Activated naive CD4-positive, alpha-beta T cell treated with anti-CD3 and anti-CD28 coated beads for 36 hours (primary cell): ENCODE measurements at places on chromosomes 4 and X.

GRCh38 chr4:65845199-65845773 lies 175.0 kb upstream of the EPHA5 start:
- DNase-seq: no peak

GRCh38 chr4:88420844-88421243 lies 36.1 kb upstream of the HERC5 start:
- no peak for DNase-seq

GRCh38 chr4:181798536-181798935 lies 444.7 kb upstream of the TENM3 start:
- DNase-seq: no peak

- no peak for DNase-seq
Observed at GRCh38 chr4:56531823-56532222, 26.2 kb downstream of the ARL9 start.

DNA sequence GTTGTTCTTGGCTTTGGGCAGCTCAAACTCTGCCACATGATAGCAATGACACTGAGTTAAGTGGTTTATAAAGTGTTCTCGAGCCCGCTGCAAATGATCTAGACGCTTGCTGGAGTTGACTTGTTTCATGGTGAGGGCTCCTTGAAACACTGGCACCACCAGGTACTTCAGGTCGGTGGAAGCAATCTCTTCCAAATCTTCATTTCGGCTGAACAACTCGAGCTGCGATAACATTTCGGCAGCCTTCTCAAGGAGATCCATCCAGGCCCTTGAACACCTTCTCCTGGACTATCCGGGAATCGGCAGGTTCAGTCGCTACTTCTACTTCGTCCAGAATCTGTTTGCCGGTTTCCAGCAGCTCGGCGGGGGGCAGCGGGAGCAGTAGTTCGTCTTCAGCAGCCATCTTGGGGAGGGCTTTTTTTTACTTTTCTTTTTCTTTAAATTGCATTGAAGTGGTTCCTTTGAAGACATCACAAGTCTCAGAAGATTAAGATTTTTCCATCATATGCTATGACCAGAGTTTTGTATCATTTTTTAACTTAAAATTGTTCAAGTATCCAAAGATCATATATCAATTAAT lies 28.0 kb downstream of the HNRNPDL start:
- DNase-seq: no peak

- DNase-seq: no peak
Observed at GRCh38 chr4:83873996-83874395, 338.1 kb downstream of the GPAT3 start.

GRCh38 chr4:97197106-97197505 lies 946.2 kb downstream of the STPG2 start:
- no peak for DNase-seq

DNA sequence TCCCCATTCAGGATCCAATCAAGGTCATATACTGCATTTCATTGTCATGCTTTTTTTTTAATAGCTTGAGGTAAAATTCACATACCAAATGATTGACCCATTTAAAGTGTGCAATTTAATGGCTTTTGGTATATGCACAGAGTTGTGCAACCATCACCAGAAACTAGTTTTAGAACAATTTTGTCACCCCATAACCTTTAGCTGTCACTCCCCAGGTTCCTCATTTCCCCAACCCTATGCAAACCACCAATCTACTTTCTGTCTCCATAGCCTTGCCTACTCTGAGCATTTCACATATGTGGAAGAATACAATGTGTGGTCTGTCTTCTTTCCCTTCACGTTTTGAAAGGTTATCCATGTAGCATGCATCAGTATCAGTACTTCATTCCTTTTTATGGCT lies 1.4 kb upstream of the SMAD1 start:
- DNase-seq: no peak

DNA sequence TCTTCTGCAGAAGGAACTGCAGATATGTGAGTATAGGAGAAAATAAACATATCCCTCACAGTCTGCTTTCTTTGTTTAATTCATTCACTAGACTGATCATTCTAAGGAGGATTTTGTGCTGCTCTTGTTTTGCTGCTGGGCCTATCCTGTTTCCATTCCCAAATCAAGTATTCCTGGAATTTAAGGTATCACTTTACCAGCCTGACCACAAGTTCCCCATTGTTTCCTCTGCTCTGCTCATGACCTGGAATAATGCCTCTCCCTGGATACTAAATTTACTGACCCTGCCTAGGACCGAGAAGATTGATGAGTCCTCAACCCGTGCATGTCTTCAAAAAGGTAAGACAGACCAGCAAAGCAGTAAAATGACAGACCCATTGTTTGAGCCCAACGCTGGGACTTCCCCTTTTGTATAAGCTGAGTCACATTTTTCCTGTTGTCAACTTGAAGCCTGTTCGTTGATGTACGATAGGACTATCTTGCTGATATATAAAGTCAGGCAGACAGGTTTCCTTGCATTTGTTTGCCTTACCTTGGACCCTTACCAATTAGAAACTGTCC lies 85.5 kb upstream of the TET2 start:
- peak; percentile 69 for DNase-seq

DNA sequence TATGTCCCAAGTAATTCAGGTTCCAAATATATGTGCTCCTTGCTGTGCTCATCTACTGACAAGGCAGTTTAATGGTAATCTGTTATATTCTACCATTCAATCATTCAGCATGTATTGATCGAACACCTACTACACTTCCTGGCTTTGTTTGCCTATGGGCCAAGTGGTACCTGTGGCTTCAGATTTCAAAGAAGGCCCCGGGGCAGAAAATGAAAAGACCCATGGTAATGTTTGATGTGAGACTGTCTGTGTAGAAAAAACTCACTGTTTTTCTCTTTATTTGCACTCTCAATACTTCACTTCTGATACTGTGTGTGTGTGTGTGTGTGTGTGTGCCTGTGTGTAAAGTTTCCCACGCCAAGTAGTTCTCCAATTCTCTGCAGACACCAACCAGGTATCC lies 61.0 kb upstream of the FRAS1 start:
- DNase-seq: no peak

- no peak for DNase-seq
Observed at GRCh38 chrX:67779099-67779498, 235.3 kb downstream of the AR start.

GRCh38 chr4:141797966-141798365 lies 161.6 kb downstream of the IL15 start:
- no peak for DNase-seq

- DNase-seq: no peak
Observed at GRCh38 chrX:153722704-153723350, 1.4 kb downstream of the BCAP31 start.

DNA sequence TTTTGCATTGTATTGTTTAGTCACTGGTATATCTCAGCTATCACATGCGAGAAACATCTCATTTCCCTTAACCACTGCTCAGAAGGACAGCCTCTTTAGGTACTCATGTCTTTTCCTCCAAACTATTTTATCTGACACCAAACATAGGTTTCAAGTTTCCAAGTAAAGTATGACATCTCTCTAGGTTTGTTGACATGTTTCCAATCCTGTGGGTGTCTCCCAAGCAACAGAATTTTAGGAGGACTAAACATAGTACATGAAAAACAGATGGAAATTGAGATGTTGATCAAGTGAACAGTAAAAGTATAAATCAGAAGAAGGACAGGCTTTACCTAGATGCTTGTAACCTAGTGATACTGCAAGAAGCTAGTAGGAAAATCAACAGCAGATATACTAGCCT lies 371.4 kb downstream of the DTHD1 start:
- no peak for DNase-seq

DNA sequence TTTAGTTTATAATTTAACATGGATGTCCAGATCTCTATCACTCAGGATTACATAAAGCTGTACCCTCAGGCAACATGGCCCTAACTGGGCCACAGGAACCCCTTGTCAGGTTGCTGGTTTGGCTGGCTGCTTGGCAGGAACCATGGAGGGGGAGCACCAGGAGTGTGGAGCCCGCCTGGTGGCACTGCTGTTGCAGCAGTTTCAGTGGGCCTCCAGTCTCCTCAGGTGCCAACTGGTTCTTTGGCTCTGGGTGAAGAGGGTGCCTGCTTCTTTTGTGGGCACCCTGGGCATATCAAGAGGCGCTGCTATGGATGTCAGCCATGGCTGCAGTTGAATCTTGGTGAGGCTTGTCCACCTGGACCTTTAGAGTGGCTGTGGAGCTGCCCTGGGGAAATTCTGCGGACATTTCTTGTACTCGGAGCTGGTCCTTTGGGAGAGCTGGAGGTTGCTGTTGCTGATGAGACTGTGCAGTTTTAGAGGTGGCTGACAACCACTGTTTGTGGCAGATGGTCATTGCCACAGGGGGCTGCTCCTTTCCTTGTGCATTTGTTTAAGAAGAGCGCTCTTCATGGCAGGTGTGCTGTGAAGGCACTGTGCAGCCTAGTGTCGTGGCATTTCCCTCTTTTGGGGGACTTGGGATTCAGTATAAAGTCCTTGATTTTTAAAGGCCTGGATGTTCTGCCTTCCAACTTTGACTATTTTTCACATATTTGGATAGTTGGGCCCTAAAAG lies 10.3 kb upstream of the SMIM14 start:
- no peak for DNase-seq

DNA sequence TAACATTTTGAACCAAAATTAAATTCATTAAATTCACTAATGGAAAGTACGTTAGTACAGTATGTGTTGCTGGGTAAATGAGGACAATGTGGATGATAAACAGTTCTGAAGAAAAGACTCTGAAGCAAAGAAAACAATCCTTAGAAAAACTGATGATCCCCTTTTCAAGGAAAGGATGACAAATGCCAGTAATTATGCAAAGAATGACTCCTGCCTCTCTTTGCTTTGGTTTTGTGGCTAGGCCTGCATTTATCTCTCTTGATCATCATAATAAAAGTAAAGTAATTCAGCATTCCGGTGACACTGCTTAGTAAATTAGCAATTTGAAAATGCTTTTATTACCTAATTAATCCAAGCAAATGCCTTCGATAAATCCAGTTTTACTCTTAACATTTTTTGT lies 652.2 kb upstream of the DIPK2B start:
- DNase-seq: no peak

- no peak for DNase-seq
Observed at GRCh38 chrX:20522420-20522819, 255.7 kb upstream of the RPS6KA3 start.

GRCh38 chr4:141705048-141705746 lies 68.8 kb downstream of the IL15 start:
- DNase-seq: no peak

GRCh38 chr4:53101191-53101581 lies 239.1 kb downstream of the RASL11B start:
- DNase-seq: no peak
